ENCODE measurements at places on chromosomes 11 and 22.
A peak's percentile ranks its signal among the peaks of the same experiment; 100 is the strongest.

- no peak for DNase-seq
Measured at GRCh38 chr11:106415510-106415909, 338.0 kb downstream of the AASDHPPT start.

DNA sequence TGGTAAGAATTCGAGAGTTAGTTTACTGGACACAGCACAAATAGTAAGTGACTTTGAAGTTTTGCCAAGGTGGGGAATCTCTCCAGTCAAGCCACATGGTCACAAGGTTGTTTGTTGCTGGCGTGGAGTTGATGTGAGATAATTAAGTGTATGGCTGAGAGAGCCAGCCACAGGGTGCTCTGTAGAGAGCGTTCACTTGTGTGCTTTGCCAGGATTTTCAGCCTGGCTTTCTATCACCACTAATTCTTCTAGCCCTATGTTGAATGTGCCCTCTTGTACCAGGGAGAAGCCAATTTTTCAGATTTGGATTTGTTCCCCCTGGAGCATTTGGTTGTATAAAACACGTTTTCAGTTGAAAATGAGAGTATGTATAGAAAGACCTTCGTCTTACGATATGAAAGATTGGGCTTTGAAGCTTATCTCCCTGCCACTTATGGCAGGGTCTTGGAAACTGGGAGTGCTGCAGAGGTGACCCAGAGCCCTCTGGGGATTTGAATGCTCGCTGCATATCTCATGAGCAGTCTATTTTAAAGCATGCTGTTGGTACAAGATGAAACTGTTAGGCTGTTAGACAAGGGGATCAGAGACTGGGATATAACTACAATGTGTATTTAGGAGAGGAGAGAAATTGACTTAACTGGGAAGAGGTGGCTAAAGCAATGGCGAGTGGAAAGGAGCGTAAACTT lies 28.6 kb downstream of the CSRP3 start:
- no peak for DNase-seq

GRCh38 chr11:75759832-75760231 lies 8.7 kb upstream of the DGAT2 start:
- DNase-seq, result no peak

GRCh38 chr11:12625438-12626071 lies 48.7 kb upstream of the TEAD1 start:
- DNase-seq, result no peak

DNA sequence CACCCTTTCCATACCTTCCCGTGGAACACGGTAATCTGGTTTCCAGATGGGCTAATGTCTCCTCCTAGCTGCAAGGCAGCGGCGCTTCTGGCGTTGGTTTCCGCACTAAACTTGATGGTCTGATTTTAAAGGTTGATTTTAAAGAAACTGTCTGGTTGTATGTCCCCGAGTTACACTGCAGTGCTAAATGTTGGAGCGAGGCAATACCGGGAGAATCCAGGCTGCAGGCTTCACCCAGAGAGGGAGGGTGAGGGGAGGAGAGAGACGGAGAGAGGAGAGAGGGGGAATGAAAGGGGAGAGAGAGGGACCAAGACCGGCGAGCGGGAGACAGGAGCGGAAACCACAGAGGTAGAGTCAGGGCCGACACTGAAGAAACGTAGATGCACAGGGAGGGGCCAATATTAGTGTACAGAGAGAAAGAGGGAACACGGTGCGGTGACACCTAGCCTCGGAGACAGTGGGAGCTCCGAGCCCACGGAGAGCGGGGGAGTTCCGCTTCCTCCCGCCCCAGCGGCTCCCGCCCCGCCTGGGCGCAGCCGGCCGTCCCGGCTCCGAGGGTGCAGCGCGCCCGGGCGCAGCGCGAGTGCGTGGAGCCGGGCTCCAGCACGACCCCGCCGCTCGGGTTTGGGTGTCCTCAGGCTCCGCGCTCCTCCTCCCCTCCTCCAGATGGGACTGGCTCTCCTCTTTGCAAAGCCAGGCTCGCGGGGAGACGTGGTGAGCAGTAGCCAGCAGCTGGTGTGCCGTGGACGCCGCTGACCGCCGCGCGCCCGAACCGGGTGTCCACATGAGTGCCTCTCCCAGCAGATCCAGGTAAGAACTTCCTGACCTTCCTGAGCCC lies 71.9 kb upstream of the GRAMD1B start:
- peak; percentile 48 for DNase-seq

GRCh38 chr11:47132490-47132889 lies 44.2 kb downstream of the ARFGAP2 start:
- no peak for DNase-seq

- DNase-seq, result no peak
Measured at GRCh38 chr11:62961017-62961570, 23.7 kb downstream of the SLC22A6 start.

GRCh38 chr11:71451596-71452198 lies 1.3 kb upstream of the NADSYN1 start:
- DNase-seq, result peak; percentile 69

DNA sequence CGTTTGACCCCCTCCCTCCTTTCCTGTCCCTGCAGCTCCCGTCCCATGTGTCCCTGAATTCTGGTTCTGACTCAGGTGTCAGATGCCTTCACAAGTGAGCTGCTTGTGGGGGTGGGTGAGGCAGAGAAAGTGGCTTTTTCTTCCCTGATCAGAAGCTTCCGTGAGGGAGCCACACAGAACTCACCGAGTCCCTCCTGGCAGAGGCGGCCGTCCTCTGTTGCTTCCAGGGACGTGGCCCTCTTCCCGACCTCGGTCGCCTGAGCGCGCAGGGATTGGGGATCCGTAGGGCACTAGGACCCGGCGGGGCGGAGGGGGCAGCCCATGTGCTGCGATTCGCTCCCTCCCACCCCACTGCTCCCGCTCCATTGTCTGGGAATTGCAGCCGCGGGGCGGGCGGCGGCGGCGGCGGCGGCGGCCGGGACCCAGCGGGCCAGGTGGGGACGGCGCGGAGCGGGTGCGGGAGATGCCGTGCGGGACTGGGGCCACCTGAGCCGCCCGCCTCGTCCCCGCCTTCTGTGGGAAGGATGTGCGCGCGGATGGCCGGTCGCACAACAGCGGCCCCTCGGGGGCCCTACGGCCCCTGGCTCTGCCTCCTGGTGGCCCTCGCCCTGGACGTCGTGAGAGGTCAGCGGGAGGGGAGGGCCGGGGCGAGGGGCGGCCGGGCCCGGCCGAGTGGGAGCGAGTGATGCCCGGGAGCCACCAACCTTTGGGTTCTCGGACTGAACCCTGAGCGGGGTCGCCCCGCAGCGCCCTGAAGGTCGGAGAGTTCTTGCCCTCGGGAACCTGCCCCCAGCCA lies at the start of gene TMEM132A:
Gene TMEM132A, plus strand, starts transcription at position 351 of the 796 bp plus-strand sequence. Its CDS starts 174 bp downstream, at position 525.
- DNase-seq, result peak; percentile 91

- no peak for DNase-seq
Measured at GRCh38 chr11:35058669-35059434, 80.1 kb upstream of the CD44 start.

DNA sequence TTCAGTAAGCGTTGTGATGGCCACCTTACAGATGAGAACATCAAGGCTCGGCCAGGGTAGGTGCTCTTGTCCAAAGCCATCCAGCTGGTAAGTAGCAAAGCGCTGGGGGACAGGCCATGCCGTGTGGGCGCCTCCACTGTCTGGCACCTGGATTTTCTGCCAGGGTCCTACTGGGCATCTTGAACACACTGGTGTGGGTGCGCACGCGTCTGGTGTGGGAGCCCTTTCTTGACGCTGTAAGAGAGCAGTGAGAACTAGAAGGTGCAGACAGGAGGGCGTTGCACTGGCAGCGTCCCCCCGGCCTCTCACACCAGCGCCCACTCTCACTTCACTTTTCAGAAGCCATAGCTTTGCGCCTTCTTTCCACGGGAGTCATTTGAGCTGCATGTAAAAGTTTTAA lies 296.6 kb downstream of the TBC1D22A start:
- DNase-seq, result no peak

- DNase-seq, result no peak
Measured at GRCh38 chr11:120707098-120707497, 195.6 kb downstream of the GRIK4 start.

GRCh38 chr11:120751550-120751949 lies 240.0 kb downstream of the GRIK4 start:
- DNase-seq, result no peak

GRCh38 chr11:82776377-82776776 lies 42.7 kb upstream of the FAM181B start:
- DNase-seq, result no peak

DNA sequence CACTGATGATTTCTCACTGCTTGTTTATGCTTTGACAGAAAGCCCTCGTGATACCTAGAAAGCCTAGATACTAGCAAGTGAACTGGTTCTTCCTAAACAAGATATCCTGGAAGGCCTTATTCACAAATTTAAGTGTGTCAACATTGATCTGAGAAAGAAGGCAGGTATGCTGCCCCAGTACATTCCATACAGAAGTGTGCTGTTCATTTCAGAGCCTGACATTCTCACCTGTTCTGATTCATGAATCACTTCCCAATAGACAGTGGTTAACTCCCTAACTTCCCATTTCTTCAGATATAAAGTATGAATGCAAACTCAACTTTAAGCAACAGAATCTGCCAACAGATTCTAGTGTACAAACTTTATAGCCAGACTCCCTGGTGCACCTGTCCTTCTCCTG lies 15.5 kb upstream of the RASSF10 start:
- DNase-seq, result no peak

DNA sequence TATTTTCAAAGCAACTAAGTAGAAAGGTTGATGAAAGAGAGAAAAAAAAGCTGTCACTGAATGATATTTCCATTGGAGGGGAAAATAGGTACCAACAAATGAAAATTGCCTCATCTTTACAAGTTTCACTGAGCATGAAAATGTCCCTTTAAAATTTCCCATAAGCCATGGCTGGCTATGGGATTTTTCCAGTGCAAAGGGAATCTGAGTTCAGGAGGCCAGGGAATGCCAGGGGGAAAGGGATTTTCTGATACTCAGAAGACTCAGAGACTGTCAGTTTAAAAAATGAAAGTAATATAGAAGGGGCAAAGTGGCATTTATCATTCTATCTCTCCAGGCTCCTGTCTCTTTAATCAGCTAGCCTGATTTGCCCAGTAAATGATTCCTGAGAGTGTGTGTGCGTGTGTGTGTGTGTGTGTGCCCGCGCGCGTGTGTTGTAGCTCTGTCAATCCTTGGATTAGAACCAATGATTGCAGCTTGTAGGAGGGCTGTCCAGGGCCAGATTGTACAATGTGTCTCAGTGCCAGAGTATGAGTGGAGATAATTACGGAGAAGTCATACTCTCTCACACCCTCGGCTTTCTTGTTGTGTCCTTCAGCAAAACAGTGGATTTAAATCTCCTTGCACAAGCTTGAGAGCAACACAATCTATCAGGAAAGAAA lies at the start of gene NTM:
Gene NTM, plus strand, starts transcription at position 526 of the 662 bp plus-strand sequence.
- peak; percentile 62 for DNase-seq

DNA sequence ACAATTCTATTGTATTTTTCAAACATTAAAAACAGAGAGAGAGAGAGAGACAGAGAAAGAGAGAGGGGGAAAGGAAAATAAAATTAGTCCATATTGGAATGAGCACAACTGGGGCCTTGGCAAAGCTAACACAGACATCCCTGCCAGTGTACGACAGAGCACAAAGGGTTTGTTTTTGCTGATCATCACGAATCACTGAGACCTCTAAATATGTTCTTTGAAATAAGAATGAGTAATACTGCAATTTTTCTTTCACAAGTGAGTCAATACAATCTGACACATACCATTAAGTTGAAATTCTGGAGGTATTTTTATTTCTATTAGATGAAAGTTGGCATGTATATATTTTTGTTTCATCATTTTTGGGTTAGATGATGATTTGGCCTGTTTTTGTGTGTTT lies 27.0 kb upstream of the LRRC4C start:
- no peak for DNase-seq

GRCh38 chr11:45155058-45155551 lies 8.7 kb downstream of the PRDM11 start:
- no peak for DNase-seq

- no peak for DNase-seq
Measured at GRCh38 chr11:74773476-74773875, 24.8 kb downstream of the RNF169 start.

- no peak for DNase-seq
Measured at GRCh38 chr11:102886999-102887398, 12.2 kb upstream of the MMP12 start.

GRCh38 chr22:40279017-40279416 lies 67.3 kb upstream of the ADSL start:
- DNase-seq, result no peak

DNA sequence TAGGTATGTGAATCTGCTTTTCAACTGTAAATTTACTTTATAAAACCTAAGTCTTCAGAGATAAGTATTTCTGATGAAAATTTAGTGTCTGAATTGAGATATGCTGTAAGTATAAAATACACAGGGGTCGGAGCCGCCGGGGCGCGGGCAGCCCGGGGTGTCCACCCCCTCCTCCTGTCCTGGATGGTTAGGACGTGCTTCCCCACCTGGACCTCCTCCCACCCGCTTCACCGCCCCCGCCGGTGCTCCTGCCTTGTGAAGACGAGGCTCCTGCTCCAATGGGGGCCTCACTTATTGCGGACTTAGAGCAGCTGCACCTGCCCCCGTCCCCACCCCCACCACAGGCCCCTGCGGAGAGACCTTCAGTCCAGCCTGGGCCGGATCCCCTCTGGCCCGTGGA lies 21.3 kb upstream of the PHF21A start:
- DNase-seq, result no peak

GRCh38 chr11:7603031-7603781 lies 70.1 kb downstream of the CYB5R2 start:
- DNase-seq, result peak; percentile 71

GRCh38 chr11:86632499-86633269 lies 39.7 kb downstream of the ME3 start:
- DNase-seq, result no peak

GRCh38 chr11:75035911-75036565 lies 47.3 kb downstream of the NEU3 start:
- DNase-seq, result peak; percentile 14

GRCh38 chr11:27622541-27623300 lies 77.5 kb downstream of the BDNF start:
- no peak for DNase-seq

DNA sequence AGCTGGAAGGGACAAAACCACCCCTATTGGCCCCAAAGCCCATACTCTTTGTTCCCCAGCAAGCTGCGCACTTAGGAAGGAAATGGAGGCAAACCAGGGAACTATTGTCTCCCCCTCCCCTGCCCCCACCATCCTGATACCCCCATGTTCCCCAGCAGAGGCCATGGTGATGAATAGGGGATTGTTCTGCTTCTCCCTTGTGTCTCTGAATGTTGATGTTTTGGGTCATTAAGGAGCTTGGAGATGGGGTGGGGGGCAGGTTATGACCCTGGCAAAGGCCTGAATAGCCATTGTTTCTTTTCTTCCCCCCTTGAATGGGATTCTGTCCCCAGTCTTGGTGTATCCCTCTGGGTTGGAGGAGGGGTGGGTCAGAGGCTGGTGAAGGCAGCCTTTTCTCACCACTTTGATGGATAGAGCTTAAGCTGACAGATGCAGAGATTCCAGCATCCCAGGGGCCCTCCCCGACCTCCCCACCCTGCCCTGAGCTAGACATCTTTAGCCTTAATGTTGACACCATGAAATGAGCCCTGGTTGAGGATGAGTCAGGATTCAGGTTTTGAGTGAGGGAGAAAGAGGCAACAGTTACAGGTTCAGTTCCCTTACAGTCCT lies 8.3 kb downstream of the DTX4 start:
- no peak for DNase-seq

DNA sequence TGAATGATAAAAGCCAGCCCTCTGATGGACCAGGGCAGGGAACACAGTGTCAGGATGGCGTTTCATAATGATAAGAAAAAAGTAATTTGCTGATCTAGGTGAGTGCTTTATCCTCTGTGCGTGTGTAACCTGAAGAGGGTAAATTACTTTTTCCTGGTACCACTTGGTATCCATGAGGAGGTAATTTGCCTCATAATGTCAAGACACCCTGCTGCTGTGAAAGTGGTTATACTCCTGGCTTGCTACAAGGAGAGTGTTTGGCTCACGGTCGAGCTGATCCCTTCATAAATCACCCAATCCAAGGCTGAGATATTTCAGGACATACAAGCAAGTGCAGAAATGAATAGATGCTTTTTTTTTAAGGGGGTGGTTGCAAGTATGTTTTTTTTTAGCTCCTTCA lies 207.2 kb upstream of the PGR start:
- DNase-seq, result no peak

All from kidney (tissue), 22 donors.